HuH-7.5 (cell line): ENCODE measurements at places on chromosomes 11 and 22.

DNA sequence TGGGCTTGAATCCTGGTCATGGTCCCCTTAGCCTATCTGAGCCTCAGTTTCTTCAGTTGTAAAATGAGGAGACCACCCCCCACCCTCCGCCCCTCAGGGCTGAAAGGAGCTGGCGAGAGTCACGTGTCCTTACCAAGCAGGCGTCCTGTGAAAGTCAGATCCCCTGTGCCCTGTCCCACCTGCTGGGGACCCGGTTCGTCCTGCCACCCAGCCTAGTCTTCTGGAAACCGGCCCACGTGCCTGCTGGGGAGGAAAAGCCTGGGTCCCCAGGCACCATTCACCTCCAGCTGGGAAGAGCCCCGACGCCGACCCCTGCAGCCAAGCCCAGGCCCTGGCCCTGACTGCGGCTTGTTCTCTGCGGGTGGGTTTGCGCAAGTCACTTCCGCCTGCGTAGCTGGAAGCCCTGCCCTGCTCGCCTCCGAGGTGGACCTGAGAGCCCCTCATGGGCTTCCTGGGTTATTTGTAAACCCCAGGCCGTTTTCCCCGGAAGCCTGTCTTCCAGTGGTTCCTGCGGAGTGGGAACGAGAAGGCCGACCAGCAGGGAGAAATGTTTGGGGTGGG lies 679 bp upstream of the SSH3 start:
- DNase-seq = peak; percentile 93

- DNase-seq = no peak
These were observed 213.6 kb downstream of the LRRC4C start for GRCh38 chr11:41245704-41246398.

DNA sequence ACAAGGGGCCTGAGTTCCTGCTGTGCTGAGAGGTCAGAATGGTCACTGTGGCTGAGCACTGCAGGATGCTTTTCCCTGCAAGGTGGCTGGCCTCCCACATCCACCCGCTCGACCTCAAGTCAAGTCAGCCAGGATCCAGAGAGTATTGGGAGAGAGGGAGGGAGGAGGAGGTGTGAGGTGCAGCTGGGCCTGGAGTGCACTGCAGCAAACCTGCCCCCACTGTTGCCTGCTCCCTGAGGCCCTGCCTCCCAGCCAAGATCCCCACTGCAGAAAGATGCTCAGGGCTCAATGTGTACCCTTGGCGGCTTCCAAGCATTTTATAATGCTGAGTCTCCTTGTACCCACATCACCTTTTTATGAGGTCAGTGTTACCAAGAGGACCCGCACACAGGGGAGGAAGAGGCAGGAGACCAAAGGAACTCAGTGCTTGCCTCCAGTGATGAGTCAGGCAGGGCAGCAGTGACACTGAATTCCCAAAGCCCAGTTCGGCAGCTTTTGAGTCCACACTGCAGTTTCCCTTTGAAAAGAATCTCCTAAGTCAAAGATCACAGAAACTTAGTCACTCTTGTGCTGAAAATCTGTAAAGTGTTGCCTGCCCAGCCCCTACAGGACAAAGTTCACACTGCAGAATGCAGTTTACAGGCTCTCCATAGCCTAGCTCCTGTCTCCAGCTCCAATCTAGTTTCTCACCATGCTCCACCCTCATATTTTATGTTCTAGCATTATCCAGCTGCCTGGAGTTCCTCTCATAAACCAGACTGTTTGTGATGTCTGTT lies 3.1 kb downstream of the ENDOD1 start:
- DNase-seq = peak; percentile 40

- no peak for DNase-seq
These were observed 915 bp upstream of the OSBP start for GRCh38 chr11:59616396-59616982.

GRCh38 chr11:119560961-119561360 lies 138.0 kb upstream of the THY1 start:
- DNase-seq = no peak

- DNase-seq = no peak
These were observed 19.8 kb upstream of the PRAME start for GRCh38 chr22:22578702-22579424.

GRCh38 chr11:32987851-32988250 lies 27.8 kb upstream of the DEPDC7 start:
- DNase-seq = no peak

DNA sequence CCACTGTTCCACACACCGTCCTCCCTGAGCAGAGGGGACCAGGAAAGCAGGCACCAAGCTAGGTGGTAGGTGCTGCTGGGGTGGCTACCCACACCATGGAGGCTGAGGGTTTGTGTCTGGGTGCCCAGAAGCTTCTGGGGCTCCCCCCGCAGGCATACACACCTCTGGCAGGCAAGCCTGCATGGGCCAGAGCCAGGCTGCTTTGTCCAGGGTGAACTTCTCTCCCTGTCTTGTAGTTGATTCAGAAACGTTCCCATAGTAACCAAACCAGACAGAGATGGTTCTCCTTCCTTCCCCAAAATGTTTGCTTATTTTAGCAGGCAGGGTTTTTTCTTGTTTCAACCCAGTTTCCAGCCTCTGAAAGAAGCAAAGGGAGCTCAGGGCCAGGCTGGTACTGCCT lies 40.9 kb upstream of the SUSD2 start:
- no peak for DNase-seq
